Colonic mucosa (tissue), 4 donors: ENCODE measurements at places on chromosomes 2 and 18. TPM values are rescaled to one million over a fixed set of nuclear protein-coding genes. Genes with fewer than 3 reads are reported as not detected.

The FBXO36 gene
- 1.9 TPM for total RNA-seq

The GREB1 gene
- total RNA-seq, result 0.77 TPM

The COBLL1 gene
- total RNA-seq, result 23.9 TPM

The M1AP gene
- 0.35 TPM for total RNA-seq

The LRRTM4 gene
- total RNA-seq, result not detected

GRCh38 chr2:102449370-102449974 lies 23.6 kb upstream of the SLC9A4 start:
- H3K36me3 ChIP-seq, result no peaks in the 10 kb centered on the region
- H3K27ac ChIP-seq, result no peak overlapping the region
- H3K4me3 ChIP-seq, result no peak overlapping the region
- H3K27me3 ChIP-seq, result no peaks in the 10 kb centered on the region

DNA sequence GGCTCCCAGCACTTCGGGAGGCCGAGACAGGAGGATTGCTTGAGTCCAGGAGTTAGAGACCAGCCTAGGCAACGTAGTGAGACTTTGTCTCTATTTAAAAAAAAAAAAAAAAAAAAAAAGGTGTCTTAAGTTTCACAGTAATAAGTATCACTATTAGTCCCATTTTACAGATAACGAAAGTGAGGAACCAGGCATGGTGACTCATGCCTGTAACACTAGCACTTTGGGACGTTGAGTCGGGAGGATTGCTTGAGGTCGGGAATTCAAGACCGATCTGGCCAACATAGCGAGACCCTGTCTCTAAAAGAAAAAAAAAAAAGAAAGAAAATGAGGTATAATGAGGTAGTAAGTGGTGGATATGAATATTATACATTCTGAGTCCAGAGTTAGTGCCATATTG lies 2.5 kb downstream of the KCNJ13 start:
- no peaks in the 10 kb centered on the region for H3K36me3 ChIP-seq
- no peaks in the 10 kb centered on the region for H3K27me3 ChIP-seq
- H3K4me3 ChIP-seq, result no peak overlapping the region
- H3K4me1 ChIP-seq, result no peaks in the 10 kb centered on the region

- H3K36me3 ChIP-seq, result no peaks in the 10 kb centered on the region
- peak overlapping the region; percentile 77 for H3K4me3 ChIP-seq
- H3K4me1 ChIP-seq, result peaks cover 8% of the 10 kb centered on the region
- DNase-seq, result peak; percentile 75
Observed at GRCh38 chr2:105396254-105397024, 2.4 kb downstream of the FHL2 start.

DNA sequence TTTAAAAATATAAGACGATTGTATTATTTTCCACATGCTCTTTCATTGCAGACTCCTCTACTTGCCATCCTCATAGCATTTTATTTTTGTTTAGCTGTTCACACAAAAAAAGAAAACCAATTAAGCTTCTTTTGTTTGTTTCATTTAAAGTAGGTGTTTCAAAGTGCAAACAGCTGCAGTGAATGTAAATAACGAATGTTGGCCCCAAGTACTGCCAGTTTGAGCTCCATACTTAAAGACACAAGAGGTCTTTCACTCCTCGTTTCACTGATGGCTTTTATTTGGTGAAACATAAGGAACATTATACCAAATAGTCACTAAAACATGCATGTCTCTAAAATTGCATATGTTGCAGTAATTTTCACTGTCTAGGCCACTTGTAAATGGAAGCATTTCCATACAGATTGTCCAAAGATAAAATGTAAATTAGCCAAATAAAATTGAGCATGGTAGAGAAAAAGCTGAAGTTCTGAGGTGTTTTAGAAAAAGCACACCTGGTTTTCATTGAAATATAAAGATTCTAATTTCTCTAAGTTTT lies 253.4 kb downstream of the TMX3 start:
- DNase-seq, result no peak
- H3K27me3 ChIP-seq, result no peaks in the 10 kb centered on the region
- no peaks in the 10 kb centered on the region for H3K4me1 ChIP-seq
- no peaks in the 10 kb centered on the region for H3K36me3 ChIP-seq
- H3K27ac ChIP-seq, result no peak overlapping the region

- no peaks in the 10 kb centered on the region for H3K4me1 ChIP-seq
- no peaks in the 10 kb centered on the region for H3K36me3 ChIP-seq
- DNase-seq, result no peak
- H3K27ac ChIP-seq, result no peak overlapping the region
- no peaks in the 10 kb centered on the region for H3K27me3 ChIP-seq
Observed at GRCh38 chr2:36270758-36271157, 84.8 kb upstream of the CRIM1 start.

DNA sequence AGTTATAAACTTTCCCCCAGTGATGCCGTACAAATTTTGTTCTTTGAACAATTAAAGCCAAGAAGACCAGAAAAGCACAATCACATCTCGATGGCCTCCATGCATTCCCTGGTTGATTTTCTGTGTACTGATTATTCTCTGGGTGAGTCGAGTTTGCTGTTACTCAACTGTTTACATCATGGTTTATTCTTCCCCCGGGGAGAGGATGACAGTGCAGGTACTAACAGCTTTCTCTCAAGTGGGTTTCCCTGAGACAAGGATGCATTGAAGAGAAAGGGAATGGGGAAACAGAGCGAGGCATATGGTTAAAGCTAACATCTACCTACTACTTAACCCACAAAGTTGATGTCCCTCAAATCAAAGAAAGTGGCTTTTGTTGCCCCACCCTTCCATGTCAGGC lies 410.8 kb upstream of the FANCL start:
- H3K27ac ChIP-seq, result no peak overlapping the region
- no peaks in the 10 kb centered on the region for H3K36me3 ChIP-seq
- no peak overlapping the region for H3K4me3 ChIP-seq
- no peaks in the 10 kb centered on the region for H3K4me1 ChIP-seq
- H3K27me3 ChIP-seq, result no peaks in the 10 kb centered on the region

DNA sequence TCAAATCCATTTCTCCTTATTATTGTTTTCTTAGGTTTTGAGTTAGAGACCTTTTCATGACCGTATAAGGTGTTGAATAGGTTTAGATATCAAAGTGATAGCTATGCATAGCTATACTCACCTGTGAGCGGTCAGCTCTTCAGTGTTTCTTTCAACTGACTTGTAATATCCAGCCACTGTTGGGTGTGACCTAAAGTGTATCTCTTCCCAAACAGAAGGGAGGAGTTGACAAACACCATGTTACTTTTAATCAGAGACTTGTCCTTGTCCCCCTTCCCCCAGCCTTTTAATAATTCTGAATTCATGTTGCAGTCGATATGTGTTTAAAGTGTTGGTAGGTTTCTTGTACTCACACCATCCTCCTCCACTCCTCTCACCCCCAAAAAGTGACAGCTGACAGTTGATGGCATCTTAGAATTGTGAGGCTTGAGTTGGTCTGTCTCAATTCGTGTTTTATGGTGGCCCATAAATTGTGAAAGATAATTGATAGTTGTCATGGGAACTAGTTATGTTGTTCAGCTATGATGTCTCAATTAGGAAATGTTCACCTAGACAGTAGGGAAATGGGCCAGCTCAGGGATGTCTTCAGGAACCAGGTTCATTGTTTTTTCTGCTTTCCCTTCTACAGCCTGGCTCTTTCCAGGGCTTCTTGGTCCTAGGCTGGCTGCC lies 12.0 kb downstream of the NEDD4L start:
- H3K27ac ChIP-seq, result no peak overlapping the region
- H3K4me3 ChIP-seq, result no peak overlapping the region
- no peaks in the 10 kb centered on the region for H3K27me3 ChIP-seq
- H3K4me1 ChIP-seq, result no peaks in the 10 kb centered on the region

DNA sequence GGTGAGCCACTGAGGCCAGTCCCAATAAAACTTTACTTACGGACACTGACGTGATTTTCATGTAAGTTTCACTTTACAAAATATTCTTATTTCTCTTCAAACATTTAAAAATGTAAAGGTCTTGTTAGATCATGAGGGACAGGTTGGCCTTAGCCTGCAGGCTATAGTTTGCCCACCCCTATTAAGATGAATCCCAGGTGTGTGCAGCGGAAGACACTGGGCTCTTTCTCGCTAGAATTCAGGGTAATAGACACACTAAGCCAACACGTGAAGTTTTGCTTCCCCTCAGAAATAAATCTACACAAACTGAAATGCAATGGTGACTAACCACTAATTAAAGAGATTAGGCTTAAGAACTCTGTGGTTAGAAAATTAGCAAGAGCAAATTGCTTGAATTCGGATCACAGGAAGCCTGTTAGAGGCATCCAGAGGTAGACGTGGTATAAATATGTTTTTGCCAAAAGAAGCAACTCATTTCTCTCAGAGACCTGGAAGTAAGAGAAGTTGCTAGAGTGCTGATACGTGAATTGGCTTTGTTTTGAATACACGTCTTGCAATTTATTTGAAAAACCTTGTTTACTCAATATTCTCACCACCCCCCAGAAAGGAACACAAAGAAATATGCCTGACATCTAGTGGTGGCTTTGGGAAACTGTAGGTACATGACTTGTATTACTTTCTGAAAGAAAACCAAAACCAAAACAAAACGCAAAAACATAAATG lies 151.6 kb downstream of the DTNB start:
- H3K4me3 ChIP-seq, result peak overlapping the region; percentile 14
- no peaks in the 10 kb centered on the region for H3K4me1 ChIP-seq
- H3K36me3 ChIP-seq, result no peaks in the 10 kb centered on the region
- no peaks in the 10 kb centered on the region for H3K27me3 ChIP-seq

GRCh38 chr2:80168801-80169200 lies 135.8 kb downstream of the LRRTM1 start:
- no peak overlapping the region for H3K27ac ChIP-seq
- no peaks in the 10 kb centered on the region for H3K36me3 ChIP-seq
- H3K4me3 ChIP-seq, result no peak overlapping the region
- DNase-seq, result no peak
- no peaks in the 10 kb centered on the region for H3K27me3 ChIP-seq
- no peaks in the 10 kb centered on the region for H3K4me1 ChIP-seq

- no peaks in the 10 kb centered on the region for H3K4me1 ChIP-seq
- no peak for DNase-seq
- no peaks in the 10 kb centered on the region for H3K36me3 ChIP-seq
- no peak overlapping the region for H3K4me3 ChIP-seq
- H3K27me3 ChIP-seq, result no peaks in the 10 kb centered on the region
- no peak overlapping the region for H3K27ac ChIP-seq
Observed at GRCh38 chr2:55948176-55948923, 24.8 kb upstream of the EFEMP1 start.
